HFF-Myc (cell line): ENCODE measurements at places on chromosomes 3 and 15.

GRCh38 chr15:58308742-58309355, 122.9 kb upstream of the LIPC start:
- DNase-seq, result no peak

DNA sequence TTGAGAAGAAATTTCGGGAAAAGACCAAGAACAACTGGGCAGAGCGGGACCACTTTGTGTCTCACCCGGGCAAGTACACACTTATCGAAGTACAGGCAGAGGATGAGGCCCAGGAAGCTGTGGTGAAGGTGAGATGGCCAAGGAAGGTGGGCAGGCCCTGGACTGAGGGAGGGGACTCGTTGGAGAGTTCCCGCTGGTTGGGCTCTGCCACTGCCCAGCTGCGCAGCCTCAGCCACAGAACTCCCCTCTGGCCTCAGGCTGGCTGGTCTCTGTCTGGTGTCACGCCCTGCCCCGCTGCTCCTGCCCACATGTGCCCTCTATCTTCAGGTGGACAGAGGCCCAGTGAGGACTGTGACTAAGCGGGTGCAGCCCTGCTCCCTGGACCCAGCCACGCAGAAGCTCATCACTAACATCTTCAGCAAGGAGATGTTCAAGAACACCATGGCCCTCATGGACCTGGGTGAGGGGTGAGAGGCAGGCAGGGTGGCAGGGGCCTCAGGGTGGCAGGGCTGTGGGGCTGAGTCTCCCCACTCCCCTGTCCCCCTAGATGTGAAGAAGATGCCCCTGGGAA, 2.4 kb downstream of the PARP3 start:
- DNase-seq, result no peak

- no peak for DNase-seq
Observed at GRCh38 chr3:161348796-161349400, 22.4 kb downstream of the SPTSSB start.

DNA sequence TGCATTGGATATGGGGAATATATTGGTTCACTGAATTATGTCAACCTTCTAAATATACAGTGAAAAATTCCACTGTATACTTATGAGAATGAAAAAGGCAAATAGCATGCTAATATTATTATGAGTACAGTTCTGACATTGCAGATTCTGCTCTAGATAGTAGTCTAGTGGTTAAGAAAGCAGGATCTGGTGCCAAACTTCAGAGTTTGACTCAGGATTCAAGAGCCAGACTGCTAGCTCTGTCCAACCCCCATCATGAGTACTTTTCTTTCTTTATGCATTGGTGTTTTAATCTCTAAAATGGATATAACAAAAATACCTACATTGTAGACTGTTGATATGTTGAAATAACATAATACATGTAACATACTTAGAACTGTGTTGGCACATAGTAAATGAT, 57.3 kb upstream of the PLSCR4 start:
- no peak for DNase-seq

DNA sequence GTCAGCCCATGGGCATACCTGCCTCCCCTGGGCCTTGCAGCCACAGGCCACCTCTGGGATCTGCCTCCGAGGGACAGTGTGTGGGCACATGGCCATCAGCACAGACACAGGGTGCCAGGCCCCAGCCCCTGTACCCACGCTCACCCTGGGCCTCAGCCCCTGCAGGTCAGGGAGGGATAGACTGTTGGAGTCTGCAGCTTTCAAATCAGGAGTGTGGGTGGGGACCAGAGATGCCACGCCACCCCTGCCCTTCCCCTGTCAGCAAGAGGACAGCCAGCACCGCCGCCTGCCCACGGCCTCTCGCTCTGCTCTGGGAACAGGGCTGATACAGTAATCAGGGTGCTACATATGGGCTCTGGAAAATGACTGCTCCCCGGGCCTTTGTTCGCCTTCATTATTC, 72.7 kb downstream of the DNAJB8 start:
- no peak for DNase-seq
